ENCODE measurements at places on chromosomes 1 and 21. TPM values are rescaled to one million over a fixed set of nuclear protein-coding genes. Genes with fewer than 3 reads are reported as not detected.
A peak's percentile ranks its signal among the peaks of the same experiment; 100 is the strongest.

The ITPKB gene
- total RNA-seq = 156 TPM

The PTGS2 gene
- not detected for total RNA-seq

The GJA8 gene
- not detected for total RNA-seq

The OR2L2 gene
- 0.17 TPM for total RNA-seq

The IL24 gene
- not detected for total RNA-seq

GRCh38 chr1:175830500-175830899, 87.1 kb upstream of the TNR start:
- no peak overlapping the region for H3K27ac ChIP-seq
- H3K36me3 ChIP-seq = no peaks in the 10 kb centered on the region
- DNase-seq = no peak
- no peaks in the 10 kb centered on the region for H3K4me1 ChIP-seq

- no peak for DNase-seq
- H3K4me1 ChIP-seq = no peaks in the 10 kb centered on the region
- H3K27me3 ChIP-seq = no peaks in the 10 kb centered on the region
- no peak overlapping the region for H3K4me3 ChIP-seq
- no peaks in the 10 kb centered on the region for H3K36me3 ChIP-seq
- H3K27ac ChIP-seq = no peak overlapping the region
Measured at GRCh38 chr21:34181431-34182039, 108.2 kb downstream of the MRPS6 start.

DNA sequence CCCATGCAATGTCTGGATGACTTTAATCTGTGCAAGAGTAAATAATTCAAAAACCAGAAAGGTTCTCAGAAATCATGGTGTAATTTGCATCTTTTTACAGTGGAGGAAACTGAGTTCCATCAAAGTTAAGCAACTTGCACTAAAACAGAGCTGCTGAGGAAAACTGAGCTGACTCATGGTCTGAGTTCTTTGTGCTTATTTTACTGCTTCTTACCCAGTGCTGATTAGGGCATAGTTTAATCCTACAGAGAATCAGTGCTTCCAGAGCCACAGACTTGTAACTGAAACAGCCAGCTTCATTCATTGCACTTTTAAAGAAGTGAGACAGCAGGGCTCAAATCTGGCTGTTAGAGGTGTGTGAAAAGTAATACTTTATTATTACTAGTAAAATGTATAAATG, 10.9 kb upstream of the RWDD3 start:
- H3K36me3 ChIP-seq = no peaks in the 10 kb centered on the region
- no peak for DNase-seq
- H3K27me3 ChIP-seq = no peaks in the 10 kb centered on the region
- no peak overlapping the region for H3K27ac ChIP-seq
- no peaks in the 10 kb centered on the region for H3K4me1 ChIP-seq

GRCh38 chr1:15410223-15410883, 665 bp downstream of the EFHD2 start:
- peak overlapping the region; percentile 92 for H3K27ac ChIP-seq
- peaks cover 6% of the 10 kb centered on the region for H3K36me3 ChIP-seq
- H3K4me1 ChIP-seq = peaks cover 50% of the 10 kb centered on the region
- H3K27me3 ChIP-seq = no peaks in the 10 kb centered on the region
- no peak for DNase-seq

- no peaks in the 10 kb centered on the region for H3K4me1 ChIP-seq
- H3K36me3 ChIP-seq = no peaks in the 10 kb centered on the region
- DNase-seq = no peak
- H3K27ac ChIP-seq = no peak overlapping the region
Measured at GRCh38 chr1:242128951-242129502, 130.1 kb upstream of the MAP1LC3C start.

GRCh38 chr1:209249280-209249670, 334.2 kb upstream of the CAMK1G start:
- H3K4me3 ChIP-seq = no peak overlapping the region
- no peaks in the 10 kb centered on the region for H3K36me3 ChIP-seq
- H3K27me3 ChIP-seq = no peaks in the 10 kb centered on the region
- no peaks in the 10 kb centered on the region for H3K4me1 ChIP-seq
- H3K27ac ChIP-seq = no peak overlapping the region

DNA sequence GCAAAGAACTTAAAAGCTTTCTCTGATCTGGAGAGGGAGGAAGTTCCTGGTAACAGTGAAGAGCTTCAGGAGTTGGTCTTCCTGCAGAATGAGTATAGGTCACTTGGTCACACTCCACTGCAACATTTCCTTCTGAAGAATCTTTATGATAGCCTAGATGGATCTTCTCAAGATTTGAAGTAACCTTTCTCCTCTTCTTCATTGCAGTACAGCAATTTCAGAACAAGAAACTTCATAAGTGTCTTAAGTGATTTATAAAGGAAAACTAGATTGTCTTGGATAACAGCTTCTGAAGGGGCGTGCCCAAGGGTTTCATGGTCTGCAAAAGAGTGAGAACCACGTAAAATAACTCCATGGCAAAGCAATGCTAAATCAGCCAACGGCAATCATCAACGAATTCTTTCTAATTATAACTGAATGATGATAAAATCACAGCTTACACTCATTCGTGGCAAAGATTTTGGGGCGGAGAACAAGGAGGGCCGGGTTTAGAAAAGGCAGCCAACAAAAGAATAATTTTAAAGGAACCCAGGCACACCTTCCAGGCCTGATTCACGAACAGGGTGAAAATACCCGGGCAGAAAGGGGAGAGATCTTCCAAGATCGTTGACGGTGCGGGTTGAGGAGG, 53.9 kb upstream of the ASPM start:
- H3K4me1 ChIP-seq = peaks cover 62% of the 10 kb centered on the region
- H3K4me3 ChIP-seq = peak overlapping the region; percentile 92
- peak overlapping the region; percentile 91 for H3K27ac ChIP-seq

- no peaks in the 10 kb centered on the region for H3K4me1 ChIP-seq
- no peaks in the 10 kb centered on the region for H3K27me3 ChIP-seq
- DNase-seq = no peak
- no peak overlapping the region for H3K27ac ChIP-seq
- no peaks in the 10 kb centered on the region for H3K36me3 ChIP-seq
Measured at GRCh38 chr1:37776946-37777516, 12.1 kb upstream of the EPHA10 start.

- H3K4me3 ChIP-seq = no peak overlapping the region
- peak; percentile 35 for DNase-seq
- H3K27ac ChIP-seq = peak overlapping the region; percentile 86
Measured at GRCh38 chr1:1215881-1216605, 2.1 kb upstream of the TNFRSF4 start.

DNA sequence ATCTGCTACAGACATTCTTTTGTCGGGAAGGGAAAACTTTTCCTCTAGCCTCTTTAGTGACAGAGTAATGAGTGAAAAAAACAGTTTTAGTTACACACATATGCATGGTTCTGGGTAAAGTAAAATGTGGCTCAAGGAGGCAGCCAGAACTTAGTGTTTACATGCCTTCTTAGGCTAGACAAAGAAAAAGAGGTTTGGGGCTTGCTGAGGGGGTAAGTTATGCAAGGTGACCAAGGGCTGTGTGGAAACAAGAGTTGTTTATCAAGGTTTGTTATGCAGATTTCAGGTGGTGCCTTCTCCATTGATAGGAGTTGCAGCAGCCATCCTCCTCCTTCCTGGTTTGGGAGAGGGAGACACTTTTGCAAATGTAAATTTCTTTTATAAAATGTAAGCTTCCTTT, 66.5 kb upstream of the RAB3GAP2 start:
- H3K4me3 ChIP-seq = no peak overlapping the region
- no peak overlapping the region for H3K27ac ChIP-seq
- H3K27me3 ChIP-seq = no peaks in the 10 kb centered on the region
- no peaks in the 10 kb centered on the region for H3K4me1 ChIP-seq
- H3K36me3 ChIP-seq = no peaks in the 10 kb centered on the region

GRCh38 chr1:248670003-248670402, 14.7 kb upstream of the OR2T27 start:
- no peak overlapping the region for H3K27ac ChIP-seq
- H3K4me1 ChIP-seq = no peaks in the 10 kb centered on the region
- no peaks in the 10 kb centered on the region for H3K27me3 ChIP-seq
- DNase-seq = no peak

- no peak overlapping the region for H3K27ac ChIP-seq
- peaks cover 96% of the 10 kb centered on the region for H3K27me3 ChIP-seq
- no peak for DNase-seq
- H3K36me3 ChIP-seq = no peaks in the 10 kb centered on the region
Measured at GRCh38 chr1:197914510-197914909, 2.7 kb upstream of the LHX9 start.

DNA sequence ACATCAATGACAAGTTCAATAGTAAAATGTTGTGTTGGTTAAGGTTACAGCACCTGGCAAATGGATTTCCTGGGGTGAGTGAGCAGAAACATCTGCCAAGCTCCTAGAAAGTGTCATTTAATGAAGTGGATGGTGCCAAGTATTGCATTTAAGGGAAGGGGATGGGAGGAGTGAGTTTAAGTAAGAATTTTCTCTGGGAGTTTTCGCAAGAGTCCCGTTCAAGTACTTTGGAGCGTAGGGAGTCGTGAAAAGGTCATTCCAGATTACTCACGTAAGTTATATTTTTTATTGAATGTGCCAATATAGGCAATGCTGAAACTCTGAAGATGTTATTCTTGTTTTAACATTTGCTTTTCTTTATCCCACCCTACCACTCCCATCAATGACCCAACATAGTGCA, 117.4 kb upstream of the RAB3GAP2 start:
- no peaks in the 10 kb centered on the region for H3K36me3 ChIP-seq
- H3K4me1 ChIP-seq = no peaks in the 10 kb centered on the region
- DNase-seq = no peak
- H3K27me3 ChIP-seq = no peaks in the 10 kb centered on the region

DNA sequence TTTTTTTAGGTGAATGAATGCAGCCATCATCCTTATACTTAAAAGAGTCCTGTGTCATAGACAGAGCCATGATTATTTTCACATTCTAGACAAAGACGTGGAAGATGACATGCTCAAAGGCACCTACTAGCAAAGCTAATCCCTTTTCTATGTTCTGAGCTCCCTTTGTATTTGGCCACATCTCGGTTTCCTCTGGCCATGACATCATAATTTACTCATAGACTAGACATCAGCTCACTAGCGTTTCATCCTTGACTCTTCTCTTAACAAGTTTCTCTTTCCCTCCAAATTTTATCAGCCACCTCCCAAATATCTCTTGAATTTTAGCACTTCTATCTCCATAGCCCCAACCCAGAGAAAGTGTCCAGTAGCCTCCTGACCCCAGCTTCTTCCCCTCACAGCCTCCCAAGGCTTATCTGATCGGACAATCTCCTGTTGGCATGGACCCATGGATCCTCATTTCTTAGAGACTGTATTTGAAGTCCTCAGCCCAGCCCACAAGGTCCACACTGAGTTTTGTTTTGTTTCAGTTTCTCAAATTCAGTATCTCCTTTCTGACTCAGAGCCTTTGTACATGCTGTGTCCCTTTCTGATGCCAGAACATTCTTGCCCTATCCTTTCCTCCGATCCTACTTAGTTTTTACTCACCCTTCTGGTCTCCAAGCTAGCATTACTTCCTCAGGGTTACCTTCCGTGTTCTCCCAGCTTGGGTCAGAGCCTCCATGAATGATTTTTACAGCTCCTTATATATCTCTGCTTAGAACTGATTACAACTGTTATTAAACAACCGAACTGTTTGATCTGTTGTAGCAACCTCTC, 33.0 kb upstream of the EPS8L3 start:
- H3K27me3 ChIP-seq = no peaks in the 10 kb centered on the region
- DNase-seq = no peak
- no peak overlapping the region for H3K27ac ChIP-seq
- no peaks in the 10 kb centered on the region for H3K36me3 ChIP-seq
- H3K4me1 ChIP-seq = peaks cover 85% of the 10 kb centered on the region

DNA sequence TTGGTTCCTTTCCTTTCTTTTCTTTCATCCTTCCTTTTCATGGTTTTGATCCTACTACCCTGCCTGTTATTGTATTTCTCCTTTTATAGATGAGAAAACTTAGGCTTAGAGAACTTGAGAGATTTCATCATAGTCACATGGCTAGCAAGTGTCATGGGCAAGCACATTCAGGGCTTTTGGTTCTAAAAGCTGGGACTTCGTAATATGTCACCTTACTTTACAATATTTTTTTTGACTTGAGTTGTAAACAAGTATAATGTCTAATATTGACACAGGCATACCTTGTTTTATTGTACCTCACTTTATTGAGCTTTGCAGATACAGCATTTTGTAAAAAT, 70.7 kb downstream of the MTR start:
- no peak overlapping the region for H3K27ac ChIP-seq
- no peak for DNase-seq
- no peaks in the 10 kb centered on the region for H3K4me1 ChIP-seq
- H3K27me3 ChIP-seq = no peaks in the 10 kb centered on the region
- H3K4me3 ChIP-seq = no peak overlapping the region
- H3K36me3 ChIP-seq = peaks cover 27% of the 10 kb centered on the region

- H3K27ac ChIP-seq = no peak overlapping the region
- H3K4me1 ChIP-seq = no peaks in the 10 kb centered on the region
- H3K27me3 ChIP-seq = no peaks in the 10 kb centered on the region
- DNase-seq = no peak
Measured at GRCh38 chr21:23471877-23472276, 2135.4 kb downstream of the MRPL39 start.

All from CD4-positive, alpha-beta memory T cell (primary cell).